ENCODE measurements at places on chromosomes 5 and 9.

DNA sequence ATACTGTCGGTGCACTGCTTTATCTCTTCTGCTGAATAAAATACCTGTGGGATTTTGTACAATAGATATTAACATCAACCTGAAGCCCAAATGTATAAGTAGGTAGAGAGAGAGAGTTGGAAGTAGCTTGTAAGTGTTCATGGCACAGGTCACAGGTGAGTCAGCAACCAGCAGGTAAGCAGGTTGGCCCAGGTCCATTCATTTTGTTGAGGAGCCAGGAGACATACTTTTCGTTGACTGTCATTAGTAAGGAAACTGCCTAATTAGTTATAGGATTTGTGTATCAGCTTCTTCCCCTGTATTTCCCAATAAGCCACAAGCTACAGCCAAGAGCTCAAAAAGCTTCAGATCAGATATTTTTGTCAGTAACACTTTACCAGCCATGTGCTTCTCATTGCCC, 650.8 kb downstream of the IRX1 start:
- DNase-seq, result no peak

- DNase-seq, result no peak
Observed at GRCh38 chr9:94881940-94882339, 155.4 kb downstream of the AOPEP start.

- DNase-seq, result no peak
Observed at GRCh38 chr9:75063556-75064305, 24.2 kb downstream of the NMRK1 start.

DNA sequence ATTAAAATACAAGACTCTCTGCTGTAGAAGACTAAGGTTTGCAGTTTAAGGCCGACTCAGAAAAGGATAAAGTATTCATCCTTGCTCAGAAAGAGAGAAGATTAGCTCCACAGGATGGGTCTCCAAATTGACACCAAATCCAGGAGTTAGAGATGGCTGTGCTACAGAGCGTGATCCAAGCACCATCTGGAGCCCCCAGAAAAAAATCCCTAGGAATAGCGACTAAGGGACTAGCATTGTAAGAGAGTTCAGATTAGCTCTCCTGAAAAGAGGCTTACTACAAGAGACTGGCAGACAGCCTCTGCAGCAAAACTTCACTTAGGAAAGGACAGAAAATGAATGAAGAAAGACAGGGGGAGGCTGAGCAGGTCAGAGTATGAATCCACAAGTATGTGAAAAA, 3.7 kb downstream of the SIL1 start:
- no peak for DNase-seq

DNA sequence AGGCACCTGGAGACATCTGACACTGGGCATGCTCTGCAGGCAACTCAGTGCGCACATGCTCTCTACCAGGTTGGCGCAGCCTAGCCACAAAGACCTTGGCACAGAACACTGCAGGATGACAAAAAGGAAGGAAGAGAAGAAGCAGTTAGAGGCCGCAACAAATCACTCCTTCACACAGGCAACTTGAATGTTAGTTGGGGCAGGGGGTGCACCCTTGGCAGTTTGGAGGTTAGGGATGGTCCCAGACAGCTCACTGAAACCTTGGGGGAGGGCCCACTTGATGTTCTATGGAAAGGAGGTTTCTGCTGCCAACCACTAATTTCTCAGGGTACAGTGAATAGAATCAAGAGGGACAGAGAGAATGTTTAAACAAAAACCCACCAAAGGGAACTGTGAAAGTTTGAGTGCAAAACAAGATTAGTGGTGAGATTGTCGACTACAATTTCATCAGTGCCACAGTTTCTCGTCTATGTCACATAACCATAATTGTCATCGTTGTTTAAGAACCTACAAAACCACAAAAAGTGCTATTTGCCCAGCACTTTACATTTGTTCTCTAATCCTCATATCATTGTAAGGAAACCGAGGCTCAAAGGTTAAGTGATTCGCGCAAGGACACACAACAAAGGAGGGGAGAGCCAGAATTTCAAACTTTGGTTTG, 48.7 kb downstream of the FBXW11 start:
- no peak for DNase-seq

- no peak for DNase-seq
Observed at GRCh38 chr9:135418161-135418560, 61.4 kb upstream of the PPP1R26 start.
